ENCODE measurements at places on chromosomes 13 and 19. TPM values are rescaled to one million over a fixed set of nuclear protein-coding genes. Genes with fewer than 3 reads are reported as not detected.

EXOC3L2 gene
- total RNA-seq, result 0.88 TPM

GPALPP1 gene
- total RNA-seq, result 9.9 TPM

ZNF415 gene
- not detected for total RNA-seq

FGF14 gene
- total RNA-seq, result not detected

KMT5C gene
- 8.2 TPM for total RNA-seq

LDLR gene
- 26.4 TPM for total RNA-seq

UHRF1 gene
- total RNA-seq, result 42.1 TPM

ZNF493 gene
- not detected for total RNA-seq

LRG1 gene
- total RNA-seq, result 0.10 TPM

TSHZ3 gene
- total RNA-seq, result 2.0 TPM

JUND gene
- 61.1 TPM for total RNA-seq

NOP53 gene
- total RNA-seq, result 261 TPM

NCR1 gene
- total RNA-seq, result not detected

IL4I1 gene
- 0.79 TPM for total RNA-seq

NAPSA gene
- total RNA-seq, result 0.94 TPM

ZNF541 gene
- total RNA-seq, result not detected

ZNF714 gene
- 3.7 TPM for total RNA-seq

FOXA3 gene
- 1.1 TPM for total RNA-seq

CYP4F8 gene
- total RNA-seq, result not detected

PTOV1 gene
- 166 TPM for total RNA-seq

ANO8 gene
- total RNA-seq, result 4.3 TPM

IQCN gene
- 0.40 TPM for total RNA-seq

MAP2K7 gene
- total RNA-seq, result 17.2 TPM

PLK5 gene
- total RNA-seq, result not detected

CPAMD8 gene
- total RNA-seq, result not detected

PRTN3 gene
- total RNA-seq, result 0.29 TPM

LILRA1 gene
- not detected for total RNA-seq
